Caki2 (cell line): ENCODE measurements at places on chromosomes 16 and 17. TPM values are rescaled to one million over a fixed set of nuclear protein-coding genes. Genes with fewer than 3 reads are reported as not detected.

DNA sequence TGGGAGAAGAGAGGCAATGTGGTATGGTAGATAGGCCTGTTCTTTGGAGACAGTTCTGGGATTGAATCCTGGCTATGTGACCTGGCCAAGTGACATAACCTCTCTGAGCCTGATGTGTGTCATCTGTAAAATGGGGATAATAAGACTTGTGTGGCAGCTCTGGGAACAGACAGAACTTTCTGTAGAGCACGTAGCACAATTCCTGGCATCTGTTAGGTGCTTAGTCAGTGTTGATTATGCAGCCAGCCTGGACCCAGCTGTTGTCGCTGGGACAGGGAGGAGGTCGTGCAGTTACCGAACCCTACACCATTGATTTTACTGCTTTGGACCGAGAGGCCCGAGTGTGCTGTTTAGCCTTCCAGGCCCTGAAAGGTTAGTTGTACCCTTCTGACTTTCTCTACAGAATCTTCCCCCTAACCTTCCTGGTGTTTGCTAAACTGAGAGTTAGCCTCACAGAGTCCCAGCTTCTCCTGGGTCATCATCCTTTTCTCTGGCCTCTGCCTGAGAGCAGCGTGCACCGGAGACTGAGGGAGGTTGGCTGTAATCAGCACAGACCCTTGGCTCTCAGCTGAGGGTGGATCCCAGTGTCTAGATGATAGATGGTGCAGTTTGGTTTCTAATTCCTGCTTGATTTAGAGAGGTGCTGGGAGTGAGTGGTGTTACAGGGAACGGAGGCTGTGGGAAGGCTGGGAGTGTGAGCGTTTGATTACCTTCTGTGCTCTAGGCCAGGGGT lies 31.9 kb downstream of the MSI2 start:
- DNase-seq: no peak

- DNase-seq: no peak
These were observed 15.4 kb upstream of the TMEM92 start for GRCh38 chr17:50258647-50259476.

DNA sequence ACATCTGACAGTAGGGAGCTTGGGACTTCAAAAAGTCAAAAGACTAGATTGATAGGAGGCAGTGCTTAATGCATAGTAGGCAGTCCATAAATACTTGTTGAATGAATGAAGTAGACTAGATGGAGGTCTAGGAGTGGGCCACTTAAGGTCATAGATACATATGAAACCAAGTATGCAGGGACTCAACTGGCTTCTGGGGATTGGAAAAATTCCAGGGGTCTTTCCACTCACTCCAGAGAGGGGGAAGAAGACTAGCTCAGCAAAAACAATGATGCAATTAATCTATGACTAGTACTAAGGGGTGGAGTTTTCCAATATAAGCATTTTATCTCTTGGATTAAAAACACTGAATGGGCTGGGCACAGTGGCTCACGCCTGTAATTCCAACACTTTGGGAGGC lies 298.3 kb upstream of the XYLT1 start:
- DNase-seq: no peak

- DNase-seq: no peak
These were observed 627.6 kb downstream of the MAF start for GRCh38 chr16:78972986-78973385.

DNA sequence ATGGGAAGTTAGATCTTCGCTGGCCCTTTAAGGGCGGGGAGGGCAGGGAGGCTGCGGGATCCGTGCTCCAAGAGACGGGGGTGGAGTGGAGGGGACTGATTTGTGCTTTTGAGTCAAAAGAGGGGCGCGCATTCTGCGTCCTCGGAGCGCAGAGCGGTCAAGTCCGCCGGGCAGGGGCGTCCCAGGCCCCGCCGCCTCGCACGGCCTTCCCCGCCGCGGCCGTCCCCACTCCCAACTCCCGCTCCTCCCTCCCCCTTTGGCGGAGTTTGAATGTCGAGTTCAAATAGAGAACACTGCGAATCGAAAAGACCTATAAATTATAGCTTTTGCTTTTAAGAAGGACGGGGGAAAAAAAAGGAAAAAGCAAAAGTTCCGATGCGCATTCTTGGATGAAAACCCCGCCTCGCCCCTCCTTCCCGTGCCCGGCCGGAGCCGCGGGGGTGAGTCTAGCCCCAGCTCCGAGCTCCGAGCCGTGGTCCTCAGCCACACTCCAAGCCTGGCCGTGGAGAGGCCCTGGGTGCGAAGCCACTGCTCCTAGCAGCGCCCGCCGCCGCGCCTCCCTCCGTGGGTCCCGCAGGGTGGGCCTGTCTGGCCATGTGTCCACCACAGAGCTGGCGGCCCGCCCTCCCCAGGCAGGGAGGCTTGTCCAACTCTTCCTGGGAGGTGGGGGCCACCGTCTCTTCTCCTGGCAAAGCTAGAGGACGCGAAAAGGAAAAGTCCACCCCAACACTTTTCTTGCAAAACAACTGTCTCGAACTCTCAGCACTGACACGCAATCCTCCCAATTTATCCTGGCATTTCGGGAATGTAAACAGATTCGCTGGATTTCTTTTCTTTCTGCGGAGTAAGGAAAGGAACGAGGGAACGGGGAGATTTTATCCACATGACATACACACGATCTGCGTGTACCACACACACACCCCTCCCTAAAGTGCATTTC lies 3.6 kb downstream of the CBX8 start:
- no peak for DNase-seq

DNA sequence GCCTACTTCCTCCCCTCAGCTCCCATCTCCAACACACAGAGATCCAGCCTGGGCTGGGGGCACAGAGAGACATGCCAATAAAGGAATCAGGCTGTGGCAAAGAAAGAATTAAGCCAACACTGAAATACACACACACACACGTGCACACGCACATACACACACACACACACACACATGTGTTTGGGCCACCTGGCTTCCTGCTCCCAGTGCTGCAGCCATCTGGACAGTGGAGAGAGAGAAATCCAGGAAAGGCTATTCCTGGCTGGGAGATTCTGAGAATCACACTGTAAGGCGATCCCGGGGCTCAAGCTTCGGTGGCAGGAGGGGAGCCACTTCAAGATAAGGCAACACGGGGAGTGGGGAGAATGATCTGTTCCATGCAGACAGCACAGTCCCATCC lies 72.4 kb downstream of the NOG start:
- no peak for DNase-seq

GRCh38 chr17:39237586-39237985 lies 11.8 kb upstream of the STAC2 start:
- DNase-seq: no peak

The TP53TG3 gene
- total RNA-seq: not detected in 2 replicates

The AATK gene
- 0.09 and 2.1 TPM in 2 replicates for total RNA-seq

The KRT15 gene
- 3.6 and 14.2 TPM in 2 replicates for total RNA-seq

The MYH3 gene
- total RNA-seq: 0.03 TPM in 1 of 2 replicates, not detected in the other

The SYNGR3 gene
- total RNA-seq: 37.8 and 44.9 TPM in 2 replicates

The TP53TG3C gene
- total RNA-seq: not detected in 2 replicates

The HOXB9 gene
- total RNA-seq: 0.84 and 2.1 TPM in 2 replicates
